Tibial nerve (tissue), 4 donors: ENCODE measurements at places on chromosomes 16 and 17.

GRCh38 chr17:1206026-1206777 lies 26.4 kb upstream of the ABR start:
- no peaks in the 10 kb centered on the region for H3K36me3 ChIP-seq
- DNase-seq, result peak; percentile 57
- no peak overlapping the region for H3K27ac ChIP-seq

DNA sequence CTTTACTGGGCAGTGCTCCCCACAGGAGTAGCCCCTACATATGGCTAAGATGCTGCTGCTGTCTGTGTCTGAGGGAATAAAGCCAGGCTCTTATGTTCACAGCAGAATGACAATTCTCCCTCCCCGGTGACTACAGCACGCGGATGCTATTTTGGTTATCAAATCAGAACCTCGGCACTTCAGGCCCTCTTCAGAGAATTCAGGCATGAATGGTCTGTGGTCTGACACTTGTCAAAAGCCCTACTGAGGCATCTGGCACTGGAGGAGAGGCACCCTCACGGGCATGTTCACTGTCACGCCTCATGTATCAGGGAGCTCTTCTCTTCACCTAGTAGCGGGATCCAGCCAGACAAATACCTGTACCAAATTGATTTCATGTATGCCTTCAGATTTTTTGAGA lies 30.4 kb downstream of the KIAA0513 start:
- no peaks in the 10 kb centered on the region for H3K27me3 ChIP-seq
- H3K4me1 ChIP-seq, result peaks cover 24% of the 10 kb centered on the region
- no peak for DNase-seq
- no peaks in the 10 kb centered on the region for H3K36me3 ChIP-seq
- no peak overlapping the region for H3K4me3 ChIP-seq

- H3K27ac ChIP-seq, result no peak overlapping the region
- H3K27me3 ChIP-seq, result peaks cover 39% of the 10 kb centered on the region
- DNase-seq, result no peak
- H3K36me3 ChIP-seq, result no peaks in the 10 kb centered on the region
- H3K4me1 ChIP-seq, result peaks cover 13% of the 10 kb centered on the region
These were observed 154.4 kb downstream of the FOXL1 start for GRCh38 chr16:86732621-86733295.

- no peaks in the 10 kb centered on the region for H3K27me3 ChIP-seq
- H3K27ac ChIP-seq, result no peak overlapping the region
- H3K4me3 ChIP-seq, result no peak overlapping the region
- DNase-seq, result peak; percentile 66
- no peaks in the 10 kb centered on the region for H3K36me3 ChIP-seq
These were observed 30.1 kb upstream of the TNFRSF13B start for GRCh38 chr17:17001874-17002520.

- no peaks in the 10 kb centered on the region for H3K27me3 ChIP-seq
- peak overlapping the region; percentile 69 for H3K27ac ChIP-seq
- no peaks in the 10 kb centered on the region for H3K36me3 ChIP-seq
- DNase-seq, result no peak
These were observed 5.0 kb downstream of the TP53I13 start for GRCh38 chr17:29573558-29573869.

- H3K27me3 ChIP-seq, result no peaks in the 10 kb centered on the region
- H3K4me1 ChIP-seq, result no peaks in the 10 kb centered on the region
- H3K36me3 ChIP-seq, result no peaks in the 10 kb centered on the region
- no peak overlapping the region for H3K4me3 ChIP-seq
- no peak for DNase-seq
- no peak overlapping the region for H3K27ac ChIP-seq
These were observed 112.1 kb downstream of the ADAMTS18 start for GRCh38 chr16:77322757-77323156.

GRCh38 chr17:72158895-72159885 lies 38.4 kb downstream of the SOX9 start:
- H3K27me3 ChIP-seq, result no peaks in the 10 kb centered on the region
- H3K27ac ChIP-seq, result no peak overlapping the region
- H3K4me1 ChIP-seq, result no peaks in the 10 kb centered on the region
- DNase-seq, result no peak
- H3K36me3 ChIP-seq, result no peaks in the 10 kb centered on the region
- no peak overlapping the region for H3K4me3 ChIP-seq
